ENCODE measurements at places on chromosomes 6 and 20. TPM values are rescaled to one million over a fixed set of nuclear protein-coding genes. Genes with fewer than 3 reads are reported as not detected.

DNA sequence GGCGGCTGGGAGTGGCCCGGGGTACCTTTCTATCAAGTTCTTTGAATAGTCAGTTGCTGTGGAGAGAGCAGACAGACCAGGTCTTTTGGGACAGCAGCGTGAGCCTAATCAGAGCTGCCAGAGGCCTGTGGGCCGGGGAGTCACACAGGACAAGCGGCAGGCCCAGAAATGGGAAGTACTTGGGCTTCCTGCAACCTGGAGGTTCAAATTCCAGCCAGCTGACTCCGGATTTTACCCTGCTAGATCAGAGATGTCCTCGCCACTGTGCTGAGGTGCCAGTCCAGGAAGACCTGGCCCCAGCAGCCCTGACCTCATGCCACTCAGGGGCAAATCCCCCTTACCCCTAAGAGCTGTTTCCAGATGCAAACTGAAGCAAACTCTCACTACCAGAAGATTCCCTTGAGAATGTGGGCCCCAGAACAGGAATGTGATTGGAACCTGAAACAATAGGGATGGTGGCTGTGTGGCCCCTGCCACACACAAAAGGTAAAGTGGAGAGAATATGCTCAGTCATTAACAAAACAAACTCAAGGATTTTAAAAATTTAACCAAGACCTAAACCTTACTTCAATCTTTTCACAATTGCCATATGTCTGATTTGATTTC, 9.7 kb downstream of the BEND3 start:
- H3K4me1 ChIP-seq = peaks cover 1% of the 10 kb centered on the region
- DNase-seq = no peak
- H3K27ac ChIP-seq = no peak overlapping the region
- no peak overlapping the region for H3K4me3 ChIP-seq
- H3K27me3 ChIP-seq = no peaks in the 10 kb centered on the region

GRCh38 chr20:33897313-33897912, 86.3 kb downstream of the CHMP4B start:
- H3K4me3 ChIP-seq = no peak overlapping the region
- H3K27me3 ChIP-seq = peaks cover 37% of the 10 kb centered on the region
- no peak for DNase-seq

- no peaks in the 10 kb centered on the region for H3K4me1 ChIP-seq
- H3K36me3 ChIP-seq = no peaks in the 10 kb centered on the region
- DNase-seq = no peak
Measured at GRCh38 chr6:119980802-119981201, 631.2 kb upstream of the MAN1A1 start.

Gene ZSCAN23
- total RNA-seq = 0.45 TPM

- no peak for DNase-seq
- H3K27ac ChIP-seq = no peak overlapping the region
- peaks cover 34% of the 10 kb centered on the region for H3K36me3 ChIP-seq
- peaks cover 46% of the 10 kb centered on the region for H3K4me1 ChIP-seq
- no peak overlapping the region for H3K4me3 ChIP-seq
Measured at GRCh38 chr20:50101887-50102286, 11.1 kb downstream of the UBE2V1 start.

Gene C2
- 1.0 TPM for total RNA-seq

Gene HMGCLL1
- total RNA-seq = not detected

Gene R3HDML
- total RNA-seq = not detected

Gene COQ3
- 6.6 TPM for total RNA-seq

Gene FGD2
- total RNA-seq = 4.9 TPM

Gene RUNX2
- total RNA-seq = 43.4 TPM

Gene DEFB115
- not detected for total RNA-seq

DNA sequence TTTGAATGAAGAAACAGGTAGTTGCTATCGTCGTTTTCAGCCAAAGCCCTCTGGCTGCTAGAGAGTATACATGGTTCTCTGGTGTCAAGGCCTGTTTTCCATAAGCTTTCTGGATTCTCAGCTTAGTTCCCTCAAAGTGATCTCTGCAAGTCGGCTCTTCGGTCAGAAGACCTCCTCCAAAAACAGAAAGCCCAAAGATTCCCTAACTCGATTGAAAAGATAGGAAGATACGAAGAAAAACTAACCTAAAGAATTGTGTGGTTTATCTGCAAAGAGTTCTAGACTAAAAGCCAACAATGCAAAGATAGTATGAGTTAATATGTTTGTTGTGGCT, 545 bp upstream of the ASCC3 start:
- peaks cover 3% of the 10 kb centered on the region for H3K27me3 ChIP-seq
- DNase-seq = no peak
- peaks cover 42% of the 10 kb centered on the region for H3K4me1 ChIP-seq
- peak overlapping the region; percentile 99 for H3K27ac ChIP-seq

Gene CDH22
- total RNA-seq = not detected
